Endothelial cell of coronary artery (primary cell): ENCODE measurements at places on chromosomes 13 and 19. TPM values are rescaled to one million over a fixed set of nuclear protein-coding genes. Genes with fewer than 3 reads are reported as not detected.

Gene SELENOV
- total RNA-seq, result not detected in 2 replicates

Gene PSG11
- total RNA-seq, result not detected in 2 replicates

Gene DHRS12
- total RNA-seq, result 4.1 and 6.1 TPM in 2 replicates

Gene SLITRK6
- total RNA-seq, result not detected in 2 replicates

Gene IL4I1
- 3.2 and 3.5 TPM in 2 replicates for total RNA-seq
